Stimulated activated CD4-positive, alpha-beta T cell treated with anti-CD3 and anti-CD28 coated beads, Interleukin-15, amount 100 ng/mL, for 1 hour (primary cell): ENCODE measurements at places on chromosomes 4 and X.

- no peak for DNase-seq
These were observed 167.7 kb downstream of the NPNT start for GRCh38 chr4:106063009-106063408.

DNA sequence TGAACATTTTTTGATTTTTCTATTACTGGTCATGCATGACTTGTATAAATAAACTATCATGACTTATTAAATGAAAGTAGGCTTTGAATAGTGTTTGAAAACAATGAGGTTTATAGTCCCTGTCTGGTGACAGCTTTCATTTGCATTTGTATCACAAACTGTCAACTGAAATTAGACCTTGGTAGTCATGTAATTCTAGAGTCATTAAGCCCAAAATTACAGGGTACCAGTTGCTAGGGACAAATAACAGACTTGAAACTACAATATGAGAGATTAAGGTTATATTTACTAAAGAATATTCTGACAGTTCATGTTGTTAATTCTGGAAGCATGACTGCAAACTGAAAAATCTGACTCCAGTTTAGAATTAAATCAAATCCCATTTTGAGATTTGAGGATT is 9.2 kb upstream of the VAMP7 start:
- no peak for DNase-seq

DNA sequence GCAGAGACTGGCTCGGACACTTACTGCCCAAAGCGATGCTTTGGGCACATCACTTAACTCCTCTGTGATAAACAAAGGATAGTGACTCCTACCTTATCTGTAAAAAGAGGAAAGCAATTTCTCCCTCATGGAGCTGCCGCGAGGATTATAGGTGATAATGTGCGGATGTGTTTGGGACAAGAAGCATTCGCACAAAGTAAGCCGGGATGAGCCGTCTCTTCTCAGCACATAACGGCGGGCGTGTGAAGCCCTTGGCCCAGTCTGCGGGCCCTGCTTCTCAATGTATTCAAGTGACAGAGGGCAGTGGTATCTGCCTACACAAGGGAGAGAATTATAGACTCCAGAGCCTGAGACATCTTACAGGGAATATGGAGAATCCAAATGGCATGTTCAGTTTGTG is 550.3 kb upstream of the CPEB2 start:
- no peak for DNase-seq

DNA sequence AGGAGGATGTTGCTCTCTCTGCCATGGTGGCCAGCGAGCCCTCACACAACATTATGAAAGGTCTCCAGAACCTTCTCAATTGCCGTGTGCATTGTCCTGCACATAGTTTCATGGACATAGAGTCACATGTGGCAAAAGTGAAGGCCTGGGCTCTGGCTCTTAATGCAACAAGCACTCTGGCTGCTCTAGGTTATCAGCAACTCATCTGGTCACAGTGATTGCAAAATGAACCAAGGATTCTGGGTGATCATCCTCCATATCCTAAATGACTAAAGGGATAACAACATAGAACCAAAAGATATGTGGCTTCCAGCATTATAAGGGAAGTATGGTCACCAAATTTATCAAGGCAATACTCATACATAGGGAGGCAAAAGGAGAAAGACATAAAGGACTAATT is 175.2 kb downstream of the MGST2 start:
- DNase-seq = no peak

DNA sequence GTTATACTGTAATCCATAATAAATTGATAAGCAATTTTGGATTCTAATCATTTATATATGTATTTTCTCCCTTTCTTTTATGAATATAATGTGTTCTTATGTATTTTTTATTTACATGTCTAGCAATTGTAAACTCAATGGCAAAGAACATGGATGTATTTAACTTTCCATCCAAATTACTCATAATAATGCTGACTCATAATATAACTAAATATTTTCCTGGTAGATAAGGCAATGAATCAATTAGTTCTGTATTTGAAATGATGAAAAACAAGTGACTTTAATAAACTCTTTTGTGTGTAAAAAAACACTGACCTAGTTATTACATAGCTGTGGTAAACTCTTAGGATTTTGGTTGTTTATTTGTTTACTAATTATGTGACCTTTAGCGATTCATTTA is 211.2 kb downstream of the DTHD1 start:
- no peak for DNase-seq

DNA sequence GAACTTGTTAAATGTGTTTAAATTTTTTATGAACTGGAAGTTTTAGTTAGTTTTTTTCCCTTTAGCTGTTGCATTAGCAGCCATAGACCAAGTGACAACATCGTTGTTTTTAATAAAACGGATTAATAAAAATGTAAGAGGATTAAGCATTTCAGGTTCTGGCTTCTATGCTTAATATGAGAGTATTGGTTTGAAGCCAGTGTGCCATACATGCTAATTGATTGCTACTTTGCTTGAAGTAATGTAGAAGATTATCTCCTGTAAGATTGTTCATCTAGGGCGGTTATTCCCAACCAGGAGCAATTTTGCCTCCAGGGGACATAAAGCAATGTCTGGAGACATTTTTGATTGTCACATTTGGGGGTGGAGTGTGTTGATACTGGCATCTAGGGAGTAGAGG is 54.3 kb downstream of the TLL1 start:
- DNase-seq = no peak

GRCh38 chr4:152100379-152101201 is 339.8 kb upstream of the GATB start:
- peak; percentile 45 for DNase-seq

DNA sequence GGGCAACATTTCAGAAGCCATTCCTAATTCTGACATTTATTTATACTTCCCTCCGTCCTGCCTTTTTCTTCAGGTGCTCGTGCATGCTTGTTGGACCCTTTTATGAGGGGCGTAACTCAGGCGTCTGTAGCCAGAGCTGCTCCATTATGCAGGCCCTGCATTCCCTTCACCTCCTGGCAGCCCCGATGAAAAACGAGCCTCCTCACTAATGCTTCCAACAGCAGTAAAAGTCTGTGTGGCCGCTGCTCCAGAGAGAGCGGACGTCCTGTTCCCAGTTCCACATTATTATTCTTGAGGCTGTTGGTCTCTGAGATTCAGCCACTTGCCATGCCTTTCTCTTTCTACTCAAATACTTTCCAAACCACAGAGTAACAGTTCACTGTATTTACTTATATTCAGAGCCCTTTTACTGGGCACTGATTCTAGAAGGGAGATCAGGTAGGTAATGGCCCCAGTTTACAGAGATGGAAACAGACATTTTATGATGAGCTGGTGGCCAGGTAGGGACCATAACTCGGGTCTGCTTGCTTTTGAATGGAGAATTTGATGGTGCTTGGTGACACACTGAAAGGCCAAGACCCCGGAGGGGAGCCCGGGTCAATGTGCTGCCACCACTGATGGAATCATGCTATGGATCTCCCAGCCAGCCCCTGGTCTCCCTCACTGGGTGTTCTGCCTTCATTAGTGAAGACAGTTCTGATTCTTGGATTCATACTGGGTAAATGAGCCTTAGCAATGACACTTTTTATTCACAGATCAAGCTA is 101.0 kb downstream of the GATB start:
- no peak for DNase-seq

DNA sequence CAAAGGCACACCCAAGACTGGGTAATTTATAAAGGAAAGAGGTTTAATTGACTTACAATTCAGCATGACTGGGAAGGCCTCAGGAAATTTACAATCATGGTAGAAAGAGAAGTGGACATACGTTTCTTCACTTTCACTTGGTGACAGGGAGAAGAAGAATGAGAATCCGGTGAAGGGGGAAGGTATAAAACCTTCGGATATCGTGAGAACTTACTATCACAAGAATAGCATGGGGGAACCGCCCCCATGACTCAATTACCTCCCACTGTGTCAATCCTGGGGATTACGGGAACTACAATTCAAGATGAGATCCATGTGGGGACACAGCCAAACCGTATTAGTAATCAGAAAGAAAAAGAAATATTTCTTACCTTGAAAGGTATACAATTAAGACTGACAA is 782.9 kb upstream of the HS3ST1 start:
- DNase-seq = no peak

- no peak for DNase-seq
These were observed 169.9 kb upstream of the NDP start for GRCh38 chrX:44143061-44143602.

GRCh38 chrX:38332505-38332904 is 5.2 kb upstream of the RPGR start:
- no peak for DNase-seq

GRCh38 chr4:78634011-78634664 is 82.6 kb downstream of the ANXA3 start:
- no peak for DNase-seq

- no peak for DNase-seq
These were observed 24.6 kb downstream of the BEX3 start for GRCh38 chrX:103400931-103401330.

- DNase-seq = no peak
These were observed 672 bp downstream of the TCEAL3 start for GRCh38 chrX:103608306-103608963.

DNA sequence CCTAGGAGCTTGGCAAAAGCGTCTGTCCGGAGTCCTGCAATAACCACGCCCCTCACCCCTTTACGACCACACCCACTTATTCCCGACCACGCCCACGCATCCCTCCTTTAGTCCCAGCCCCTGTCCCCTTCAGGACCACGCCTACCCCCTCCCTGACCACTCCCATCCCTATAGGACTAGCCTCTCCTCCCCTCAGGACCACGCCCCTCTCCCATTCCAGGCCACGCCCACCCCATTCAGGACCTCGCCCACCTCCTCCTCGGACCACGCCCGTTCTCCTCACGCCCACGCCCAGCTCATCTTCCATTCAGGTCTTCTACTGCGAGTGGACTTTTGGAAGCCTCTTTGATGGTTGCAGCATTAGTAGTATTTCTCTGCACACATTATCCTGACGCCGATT is 131.2 kb upstream of the STX18 start:
- DNase-seq = no peak

DNA sequence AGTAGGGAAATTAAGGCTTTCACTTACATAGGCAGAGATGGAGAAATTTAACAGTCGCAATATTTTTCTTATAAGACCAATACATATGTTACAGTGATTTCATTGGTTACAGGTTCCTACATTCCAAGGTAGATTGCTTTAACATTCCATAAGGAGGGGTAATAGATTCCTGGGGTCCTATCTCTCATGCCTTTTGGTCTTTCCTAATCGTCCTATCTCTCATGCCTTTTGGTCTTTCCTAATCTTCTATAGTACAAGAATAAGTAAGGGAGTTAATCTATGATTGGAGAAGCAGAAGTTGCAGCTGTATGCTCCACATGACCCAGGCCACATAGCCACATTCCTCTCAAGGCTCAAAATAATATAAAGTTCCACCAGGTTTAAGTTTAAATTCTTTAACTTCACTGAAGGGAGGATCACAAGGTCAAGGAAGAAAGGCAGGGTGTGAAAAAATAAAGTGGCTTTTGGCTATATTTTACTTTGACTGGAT is 285.0 kb upstream of the BOD1L1 start:
- no peak for DNase-seq

DNA sequence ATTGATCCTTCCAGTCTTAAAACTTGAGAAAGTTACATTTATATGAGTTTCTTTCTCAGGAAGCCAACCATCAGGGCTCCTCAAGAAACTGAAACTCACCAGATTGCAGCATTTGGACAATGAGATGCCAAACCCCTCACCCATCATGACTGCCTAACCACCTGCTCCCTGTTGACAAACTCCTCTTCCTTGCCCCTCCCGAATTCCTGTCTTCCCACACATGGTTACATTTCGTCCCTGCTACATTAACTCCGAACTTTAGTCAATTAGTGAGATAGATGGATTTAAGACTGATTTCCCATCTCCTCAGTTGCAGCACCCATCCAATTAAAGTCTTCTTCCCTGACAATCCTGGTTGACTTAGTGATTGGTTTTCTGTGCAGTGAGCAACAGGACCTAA is 118.7 kb downstream of the ZNF330 start:
- DNase-seq = no peak

- DNase-seq = no peak
These were observed 50.8 kb upstream of the SLC16A2 start for GRCh38 chrX:74370487-74370886.

DNA sequence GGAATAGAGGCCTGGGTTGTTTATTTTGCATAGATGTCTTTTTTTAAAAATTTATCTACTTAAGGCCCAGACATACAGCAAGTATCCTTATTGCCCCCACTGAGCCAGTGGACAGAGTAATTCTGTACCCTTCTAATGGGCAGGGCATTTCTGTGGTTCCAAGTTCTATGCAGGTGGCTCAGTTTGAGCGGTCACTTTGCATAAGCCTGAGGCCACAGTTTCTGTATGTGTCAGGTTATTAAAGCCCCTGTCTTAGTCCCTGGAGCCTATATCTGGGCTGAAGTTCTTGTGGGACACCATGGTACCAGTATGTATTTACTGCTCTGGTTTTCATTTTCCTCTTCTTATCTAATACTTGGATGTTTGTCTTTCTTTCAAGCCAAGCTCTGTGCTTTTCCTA is 168.8 kb downstream of the MID1IP1 start:
- no peak for DNase-seq

DNA sequence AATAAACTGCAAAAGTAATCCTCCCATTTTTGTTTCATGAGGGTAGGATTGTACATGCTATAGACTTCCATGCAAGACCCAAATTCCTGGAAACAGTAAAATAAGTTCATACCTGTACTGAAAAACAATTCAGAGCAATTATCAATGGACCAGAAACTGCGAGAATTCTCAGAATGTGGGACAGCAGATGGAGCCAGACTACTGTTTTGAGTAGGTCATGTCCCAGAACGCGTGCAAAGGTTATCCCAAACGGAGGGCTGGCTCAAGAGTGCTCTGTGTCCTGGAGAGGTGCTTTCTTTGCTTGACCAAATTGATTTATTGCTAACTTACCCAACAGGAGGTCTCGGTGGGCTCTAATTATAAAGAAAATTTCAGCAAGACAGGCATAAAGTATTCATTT is 1.7 kb upstream of the MAGEH1 start:
- no peak for DNase-seq

DNA sequence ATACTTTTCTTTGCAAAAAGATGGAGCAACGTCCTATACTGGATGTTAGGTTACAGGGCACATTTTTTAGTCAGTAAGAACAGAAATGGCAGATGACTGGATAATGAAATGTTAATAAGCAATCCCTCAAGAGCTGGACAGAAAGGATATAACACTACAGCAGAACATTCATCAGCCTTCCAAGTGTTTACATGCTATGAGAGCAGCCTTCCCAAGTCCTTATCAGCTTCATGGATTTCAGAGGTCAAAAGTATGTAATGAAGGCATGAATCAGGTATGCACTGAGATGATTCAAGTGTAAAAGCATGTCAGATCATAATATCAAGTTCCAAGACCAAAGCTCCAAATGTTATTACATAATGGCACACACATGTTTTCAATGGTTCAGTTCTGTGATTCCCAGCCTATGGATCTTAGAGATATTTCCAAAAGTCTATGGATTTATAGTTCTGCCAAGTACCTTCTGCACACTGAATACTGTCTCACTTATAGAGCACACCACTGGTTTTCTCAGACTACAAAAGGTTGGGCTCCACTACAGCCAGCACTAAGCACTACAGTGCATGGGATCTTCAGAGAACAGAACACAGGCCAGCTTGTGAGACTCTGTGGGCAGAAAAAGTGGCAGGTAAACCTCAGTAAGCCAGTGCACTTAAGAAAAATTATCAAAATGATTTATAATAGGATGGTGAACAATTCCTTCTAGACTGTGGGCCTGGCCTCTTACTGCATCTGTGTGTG is 49.2 kb downstream of the GPC4 start:
- no peak for DNase-seq
